ENCODE measurements at places on chromosomes 4 and X.

GRCh38 chr4:40201898-40202297 is 5.1 kb downstream of the RHOH start:
- DNase-seq: no peak

DNA sequence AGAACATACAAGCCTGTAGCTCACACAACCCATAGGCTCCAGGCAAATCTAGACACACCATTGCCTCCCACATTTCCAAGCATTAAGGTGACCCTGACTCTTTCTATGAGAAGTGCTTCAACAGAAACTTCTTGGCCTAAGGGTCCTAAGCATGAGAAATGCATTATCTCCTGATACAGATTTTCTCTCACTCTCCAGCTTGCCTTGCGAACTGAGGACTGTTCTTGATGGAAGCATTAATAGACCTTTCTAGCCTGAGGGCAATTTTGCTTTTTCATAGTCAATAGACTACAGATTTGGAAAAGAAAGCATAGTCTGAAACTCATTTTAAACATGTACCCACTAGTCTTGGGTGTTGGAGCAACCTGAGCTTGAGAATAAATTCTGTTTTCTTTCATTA is 1801.3 kb upstream of the PCDH7 start:
- no peak for DNase-seq

DNA sequence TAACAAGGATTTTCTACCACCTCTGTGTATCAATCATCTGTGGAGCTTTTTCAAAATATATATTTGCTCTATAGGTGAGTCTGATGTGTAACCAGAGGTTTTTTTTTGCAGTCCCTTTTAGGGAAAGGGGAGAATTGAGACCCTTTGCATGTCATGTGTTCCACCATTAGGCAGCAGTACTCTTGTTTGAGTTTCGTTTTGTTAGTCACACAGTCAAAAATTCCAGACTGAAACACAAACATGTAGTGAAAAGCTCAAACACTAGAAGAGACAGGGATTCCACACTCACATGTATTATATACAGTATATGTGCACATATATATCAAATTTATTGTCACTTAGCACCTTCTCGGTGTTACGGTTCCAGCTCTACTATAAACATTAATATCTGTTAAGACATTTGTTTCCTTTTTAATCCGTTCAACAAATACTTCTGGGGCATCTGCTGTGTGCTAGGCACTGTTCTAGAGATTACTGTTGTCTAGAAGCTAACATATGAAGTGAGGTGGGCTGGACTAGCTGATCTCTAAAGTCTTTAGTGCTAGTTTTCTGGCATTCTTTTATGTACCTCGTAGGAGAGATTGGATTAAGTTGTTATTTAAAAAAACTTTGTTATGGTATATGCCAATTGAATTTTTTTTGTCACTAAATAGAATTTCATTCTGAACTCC is 5.5 kb downstream of the USP9X start:
- no peak for DNase-seq

- DNase-seq: no peak
Observed at GRCh38 chr4:145871209-145871608, 67.4 kb downstream of the ZNF827 start.

DNA sequence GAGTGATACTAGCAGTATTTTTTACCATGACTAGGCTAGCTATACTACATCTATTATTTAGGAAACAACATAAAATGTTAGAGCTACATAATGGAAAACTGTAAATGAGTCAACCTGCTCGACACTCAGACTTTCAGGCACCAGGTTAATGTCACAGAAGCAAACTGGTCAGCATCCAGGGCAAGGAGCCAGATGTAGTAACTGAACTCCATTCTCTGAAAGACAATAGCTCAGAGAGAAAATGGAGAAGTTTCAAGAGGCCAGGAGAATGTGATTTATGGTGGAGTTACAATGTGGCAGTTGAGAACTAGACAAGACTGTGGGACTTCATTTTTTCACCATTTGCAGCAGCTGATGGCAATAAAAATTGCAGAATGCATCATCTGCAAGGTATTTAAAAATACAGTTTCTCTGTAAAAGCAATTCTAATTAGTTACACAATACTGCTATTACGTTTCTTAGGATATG is 342.7 kb upstream of the PABPC4L start:
- no peak for DNase-seq

DNA sequence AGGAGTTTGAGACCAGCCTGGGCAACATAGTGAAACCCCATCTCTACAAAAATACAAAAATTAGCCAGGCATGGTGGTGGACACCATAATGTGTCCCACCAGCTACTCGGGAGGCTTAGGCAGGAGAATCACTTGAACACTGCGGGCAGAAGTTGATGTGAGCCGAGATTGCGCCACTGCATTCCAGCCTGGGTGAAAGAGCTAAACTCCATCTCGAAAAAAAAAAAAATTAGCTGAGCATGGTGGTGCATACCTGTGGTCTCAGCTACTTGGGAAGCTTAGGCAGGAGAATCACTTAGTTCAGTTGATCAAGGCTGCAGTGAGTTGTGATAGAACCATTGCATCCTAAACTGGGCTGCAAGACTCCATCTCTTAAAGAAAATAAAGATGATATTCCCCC is 91.2 kb downstream of the PLS3 start:
- DNase-seq: no peak

DNA sequence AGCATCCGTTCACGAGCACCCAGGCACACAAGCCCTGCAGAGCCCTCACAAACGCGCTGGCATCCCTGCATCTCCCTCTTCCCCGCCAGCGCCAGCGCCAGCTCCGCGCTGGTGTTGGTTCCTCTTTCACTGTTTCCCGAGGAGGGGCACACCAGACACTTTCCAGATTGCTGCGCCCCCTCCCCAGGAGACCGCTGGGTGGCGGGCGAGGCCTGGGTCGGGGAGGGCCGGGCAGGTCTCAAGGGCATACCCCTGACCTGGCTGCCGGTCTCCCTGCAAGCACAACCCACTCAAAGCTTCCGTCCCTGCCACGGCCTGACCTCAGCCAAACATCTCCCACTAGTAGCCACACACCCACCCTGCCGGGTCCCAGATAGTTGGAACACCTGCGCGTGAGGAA is 2.2 kb upstream of the NKX1-1 start:
- DNase-seq: no peak

DNA sequence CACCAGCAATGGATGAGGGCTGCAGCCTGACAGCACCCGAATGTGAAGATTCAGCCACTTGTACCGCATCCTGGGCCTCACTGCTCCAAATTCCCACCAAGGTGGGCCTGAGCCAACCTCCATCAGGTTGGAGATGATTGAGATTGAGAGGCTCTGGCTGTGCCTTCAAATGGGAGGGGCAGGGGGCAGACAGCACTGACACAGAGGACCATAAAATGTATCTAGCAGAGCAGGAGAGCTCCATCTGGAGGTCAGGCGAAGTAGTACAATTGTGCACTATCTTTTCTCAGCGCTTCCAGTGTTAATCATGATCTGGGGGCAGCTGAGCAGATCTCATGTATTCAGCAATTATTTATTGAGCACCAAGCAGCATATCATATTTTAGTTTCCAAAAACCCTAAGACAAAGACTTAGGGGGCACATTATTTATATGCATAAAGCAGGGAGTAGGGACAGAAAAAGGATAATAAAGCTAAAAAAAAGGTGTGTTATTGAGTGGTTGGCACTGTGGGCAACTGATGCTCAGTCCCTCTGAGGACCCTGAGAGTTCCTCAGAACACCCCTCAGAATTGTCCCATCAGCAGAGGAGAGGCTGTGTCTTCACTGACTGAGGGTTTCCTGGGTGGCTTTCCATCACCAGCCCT is 31.6 kb upstream of the C1QTNF7 start:
- DNase-seq: peak; percentile 29

DNA sequence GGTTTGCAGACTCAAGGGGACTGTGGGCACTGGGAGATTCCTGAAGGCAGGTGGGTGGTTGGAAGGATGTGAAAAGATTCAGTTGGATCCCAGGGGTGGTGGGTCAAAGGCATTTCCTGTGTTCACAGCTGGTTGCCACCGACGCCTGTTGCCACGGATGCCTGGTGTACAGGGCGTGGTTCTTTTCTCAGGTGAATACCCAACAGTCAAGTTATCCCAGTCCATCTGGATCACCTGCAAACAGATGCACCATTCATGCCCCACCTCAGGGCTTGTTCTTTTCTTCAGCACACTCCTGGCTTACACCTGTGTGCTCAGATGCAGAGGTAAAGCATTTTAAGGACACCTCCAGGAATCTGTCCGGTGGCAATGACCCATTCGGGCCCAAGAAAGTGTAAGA is 55.8 kb upstream of the SHOX start:
- DNase-seq: no peak

- no peak for DNase-seq
Observed at GRCh38 chr4:3355266-3355748, 62.5 kb downstream of the RGS12 start.

DNA sequence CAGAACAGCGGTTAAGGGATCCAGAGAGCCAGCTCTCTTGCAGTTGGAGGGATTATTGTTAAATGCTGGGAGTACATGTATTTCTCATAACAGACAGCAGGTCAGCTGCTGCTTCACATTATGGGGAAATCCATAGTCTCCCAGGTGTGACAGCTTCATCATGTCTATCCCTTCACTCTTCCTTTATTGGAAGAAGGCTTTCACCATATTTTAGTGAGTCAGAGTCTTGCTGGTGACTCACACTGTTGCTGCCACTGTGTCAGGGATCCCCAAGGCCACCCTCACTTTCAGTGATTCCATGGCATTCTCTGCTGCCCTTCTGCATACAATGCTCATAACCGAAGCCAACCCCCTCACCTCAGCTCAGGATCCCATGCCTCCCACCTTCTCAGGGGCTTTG is 32.9 kb upstream of the PAGE5 start:
- no peak for DNase-seq

- no peak for DNase-seq
Observed at GRCh38 chrX:150502979-150503897, 65.2 kb upstream of the MTM1 start.

GRCh38 chrX:110145854-110146253 is 142.9 kb downstream of the TMEM164 start:
- no peak for DNase-seq

- no peak for DNase-seq
Observed at GRCh38 chrX:153780678-153781427, at the start of gene SRPK3. Gene SRPK3 (plus strand): TSS chrX:153781041. CDS start chrX:153781087, 46 bp downstream.

Data from naive thymus-derived CD8-positive, alpha-beta T cell (primary cell).